ENCODE measurements at places on chromosomes 4 and X.

GRCh38 chrX:41095908-41096307, 10.7 kb downstream of the USP9X start:
- peak; percentile 21 for DNase-seq

DNA sequence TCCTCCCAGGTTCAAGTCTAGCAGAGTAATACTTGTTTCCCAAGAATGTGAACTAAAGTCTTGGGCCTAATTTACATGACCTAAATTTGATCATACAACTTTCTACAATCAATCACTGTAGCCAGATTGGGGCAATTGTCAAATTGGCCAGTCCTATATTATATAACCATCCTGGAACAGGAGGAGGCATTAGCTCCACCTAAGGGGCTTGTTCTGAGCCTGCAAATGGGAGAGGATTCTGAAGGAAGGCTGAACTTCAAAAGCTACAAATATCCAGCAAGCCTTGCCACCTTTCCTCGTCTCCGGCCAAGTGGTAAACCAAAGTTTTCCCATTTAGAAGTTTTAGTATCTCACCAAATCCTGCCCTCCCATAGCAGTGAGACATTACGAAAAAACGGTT, 1289.6 kb upstream of the TENM3 start:
- DNase-seq = no peak

GRCh38 chrX:120426599-120426998, 42.5 kb downstream of the LAMP2 start:
- no peak for DNase-seq

DNA sequence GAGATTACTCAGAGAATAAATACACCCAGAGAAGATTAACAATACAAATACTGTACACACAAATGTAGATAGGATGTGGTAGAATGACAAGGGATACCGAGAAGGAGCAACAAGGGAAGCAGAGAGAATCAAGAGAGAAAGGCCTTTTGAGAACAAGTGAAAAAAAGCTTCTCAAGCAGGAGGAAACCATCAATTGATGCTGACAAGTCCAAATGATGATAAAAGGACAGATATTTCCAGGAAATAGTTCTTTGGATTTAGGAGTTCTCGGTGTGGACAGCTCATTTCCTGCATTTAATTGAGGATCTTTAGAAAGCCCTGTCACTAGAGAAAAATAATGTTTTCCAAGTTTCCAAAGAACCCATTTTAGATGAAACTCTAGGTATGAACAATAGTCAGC, 48.1 kb downstream of the NPY5R start:
- no peak for DNase-seq

All from CD14-positive monocyte (primary cell).